ENCODE measurements at places on chromosomes 13 and 19.

GRCh38 chr13:46810440-46810839 is 13.5 kb upstream of the ESD start:
- H3K36me3 ChIP-seq = no peaks in the 10 kb centered on the region
- no peaks in the 10 kb centered on the region for H3K27me3 ChIP-seq
- no peaks in the 10 kb centered on the region for H3K4me1 ChIP-seq
- H3K4me3 ChIP-seq = no peak overlapping the region
- H3K27ac ChIP-seq = no peak overlapping the region

DNA sequence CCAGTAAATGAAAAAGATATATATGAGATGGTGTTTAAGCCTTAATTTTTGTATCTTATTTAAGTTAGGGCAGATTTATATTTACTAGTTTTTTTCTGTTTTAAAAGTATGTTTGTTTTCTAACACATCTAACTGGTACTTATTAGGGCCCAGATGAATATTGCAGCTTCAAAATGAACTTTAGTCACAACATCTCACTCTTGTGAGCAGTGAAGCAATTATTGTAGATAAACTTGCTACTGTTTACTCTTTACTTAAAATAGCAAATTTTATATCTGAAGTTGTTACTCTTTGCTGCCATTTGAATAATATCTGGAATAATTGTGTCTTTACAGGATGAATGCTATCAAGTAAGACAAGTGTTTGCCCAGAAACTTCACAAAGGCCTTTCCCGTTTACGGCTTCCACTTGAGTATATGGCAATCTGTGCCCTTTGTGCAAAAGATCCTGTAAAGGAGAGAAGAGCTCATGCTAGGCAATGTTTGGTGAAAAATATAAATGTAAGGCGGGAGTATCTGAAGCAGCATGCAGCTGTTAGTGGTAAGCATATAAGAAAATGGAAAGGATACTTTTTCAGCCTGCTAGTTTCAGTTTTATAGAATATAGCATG is 166.8 kb downstream of the PDS5B start:
- no peak overlapping the region for H3K27ac ChIP-seq
- H3K4me1 ChIP-seq = no peaks in the 10 kb centered on the region
- H3K27me3 ChIP-seq = no peaks in the 10 kb centered on the region
- no peak for DNase-seq

GRCh38 chr13:38494445-38494844 is 144.8 kb downstream of the UFM1 start:
- no peaks in the 10 kb centered on the region for H3K27me3 ChIP-seq
- no peak overlapping the region for H3K27ac ChIP-seq
- DNase-seq = no peak
- H3K36me3 ChIP-seq = no peaks in the 10 kb centered on the region
- no peaks in the 10 kb centered on the region for H3K4me1 ChIP-seq

GRCh38 chr19:6590827-6591319 is at the start of gene CD70:
CD70 (minus strand) TSS chr19:6591150; CDS start chr19:6591002, 148 bp downstream.
- peak; percentile 19 for DNase-seq
- peaks cover 24% of the 10 kb centered on the region for H3K4me1 ChIP-seq
- H3K27ac ChIP-seq = no peak within 1 kb of the TSS
- H3K36me3 ChIP-seq = peaks cover 14% of the 10 kb centered on the region

- peak overlapping the region; percentile 66 for H3K4me3 ChIP-seq
- no peaks in the 10 kb centered on the region for H3K4me1 ChIP-seq
- H3K27me3 ChIP-seq = peaks cover 6% of the 10 kb centered on the region
- H3K36me3 ChIP-seq = peaks cover 21% of the 10 kb centered on the region
These were observed 75.4 kb downstream of the PEG3 start for GRCh38 chr19:56765137-56765536.

- no peaks in the 10 kb centered on the region for H3K4me1 ChIP-seq
- no peaks in the 10 kb centered on the region for H3K36me3 ChIP-seq
- DNase-seq = no peak
- no peak overlapping the region for H3K27ac ChIP-seq
- H3K4me3 ChIP-seq = no peak overlapping the region
These were observed 6.3 kb downstream of the IFI30 start for GRCh38 chr19:18179957-18180356.

GRCh38 chr19:17184371-17184841 is 30.8 kb upstream of the USE1 start:
- peaks cover 5% of the 10 kb centered on the region for H3K27me3 ChIP-seq
- no peak for DNase-seq
- H3K4me1 ChIP-seq = peaks cover 8% of the 10 kb centered on the region

DNA sequence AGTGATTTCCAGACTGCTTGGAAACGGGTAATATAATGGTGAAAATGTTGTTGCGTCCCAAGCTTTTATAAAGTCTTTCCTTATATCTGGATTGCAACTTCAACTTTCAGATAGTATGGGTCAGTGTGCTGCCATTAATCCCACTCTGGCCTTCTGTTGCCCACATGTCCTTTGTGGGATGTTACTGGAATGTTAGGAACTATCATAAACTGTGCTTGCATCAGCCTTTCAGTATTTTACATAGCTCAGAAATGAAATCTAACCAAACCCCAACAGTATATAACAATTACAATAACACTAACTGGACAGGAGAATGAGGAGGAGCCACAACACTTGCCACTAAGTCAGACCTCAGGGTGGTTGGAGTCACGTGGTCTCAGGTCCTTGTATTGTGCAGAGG is 78.9 kb downstream of the LNX2 start:
- H3K36me3 ChIP-seq = no peaks in the 10 kb centered on the region
- H3K4me3 ChIP-seq = no peak overlapping the region
- no peaks in the 10 kb centered on the region for H3K4me1 ChIP-seq
- H3K27ac ChIP-seq = no peak overlapping the region

DNA sequence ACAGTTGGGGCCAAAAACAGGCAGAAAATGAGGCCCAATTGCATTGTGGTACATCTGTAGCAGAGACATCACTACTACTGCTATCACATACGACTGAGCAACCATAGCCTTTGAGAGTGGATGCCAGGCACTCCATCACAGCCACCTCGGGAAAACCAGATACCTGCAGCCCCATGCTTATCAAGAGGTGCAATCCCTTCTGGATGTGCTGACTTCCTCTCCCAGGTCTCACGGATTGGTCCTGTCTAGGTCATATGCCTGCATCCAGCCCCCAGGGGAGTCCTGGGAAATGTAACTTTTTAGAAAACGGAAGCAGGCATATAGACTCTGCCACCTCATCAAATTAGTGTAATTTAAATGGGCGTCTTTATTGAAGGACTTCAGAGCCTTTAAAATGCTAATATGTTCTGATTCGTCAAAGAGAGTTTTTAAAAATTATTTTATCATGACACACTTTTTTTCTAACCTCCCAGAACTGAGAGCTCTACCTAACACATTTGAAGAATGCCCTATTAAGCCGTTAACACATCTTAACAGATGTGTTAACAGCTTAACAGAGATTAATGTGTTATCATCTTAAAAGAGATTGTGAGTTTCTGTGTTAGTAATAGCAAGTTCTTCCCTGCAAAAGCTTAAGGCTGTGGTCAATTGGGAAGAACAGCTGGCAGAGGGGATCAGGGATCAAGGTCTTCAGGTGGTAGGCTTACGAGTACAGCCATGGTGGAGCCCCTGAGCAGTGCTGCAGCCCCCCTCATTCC is 63.9 kb downstream of the DLEU7 start:
- peaks cover 11% of the 10 kb centered on the region for H3K4me1 ChIP-seq
- no peak overlapping the region for H3K4me3 ChIP-seq
- H3K36me3 ChIP-seq = peaks cover 8% of the 10 kb centered on the region
- no peak for DNase-seq

DNA sequence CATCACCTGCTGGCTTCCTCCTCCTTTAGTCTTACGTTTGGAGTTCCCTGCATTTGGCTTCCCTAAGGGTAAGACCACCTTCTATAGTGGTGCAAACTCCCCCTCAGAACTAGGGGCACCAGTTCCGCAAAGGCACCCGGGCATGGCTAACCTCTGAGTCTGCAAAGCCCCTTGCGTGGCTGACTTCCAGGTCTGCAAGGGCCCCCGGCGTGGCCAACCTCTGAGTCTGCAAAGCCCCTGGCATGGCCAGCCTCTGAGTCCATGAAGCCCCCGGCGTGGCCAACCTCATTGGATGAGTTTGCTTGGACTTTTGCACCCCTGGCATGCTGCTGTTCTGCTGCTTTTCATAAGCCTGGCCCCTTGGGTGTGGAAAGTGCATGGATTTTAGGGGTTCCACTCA is 5.1 kb downstream of the MCF2L start:
- no peak overlapping the region for H3K27ac ChIP-seq
- H3K4me1 ChIP-seq = peaks cover 16% of the 10 kb centered on the region
- DNase-seq = no peak

- peak overlapping the region; percentile 87 for H3K27ac ChIP-seq
- peaks cover 32% of the 10 kb centered on the region for H3K4me1 ChIP-seq
- H3K4me3 ChIP-seq = peak overlapping the region; percentile 98
- no peak for DNase-seq
- peaks cover 35% of the 10 kb centered on the region for H3K27me3 ChIP-seq
These were observed 3.2 kb downstream of the PTBP1 start for GRCh38 chr19:800360-801029.

DNA sequence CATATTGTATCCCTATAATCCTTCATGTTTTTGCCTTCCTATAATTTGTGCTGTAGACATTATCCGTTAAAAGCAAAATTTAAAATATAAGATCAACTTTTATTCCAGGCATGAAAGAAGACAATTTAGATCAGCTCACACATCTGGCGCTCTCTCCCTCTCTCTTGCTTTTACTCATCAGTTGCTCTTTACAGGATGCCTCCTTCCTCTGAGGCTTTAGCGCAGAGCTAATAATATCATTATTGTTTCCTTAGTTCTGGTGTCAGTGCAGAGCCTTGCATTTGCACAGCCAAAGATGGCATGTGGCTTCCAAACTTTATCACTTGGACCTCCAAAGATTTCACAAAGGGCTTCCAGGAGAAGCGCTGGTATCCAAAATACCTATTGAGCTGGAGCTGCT is 295.1 kb downstream of the FGF9 start:
- no peaks in the 10 kb centered on the region for H3K36me3 ChIP-seq
- no peak for DNase-seq
- H3K27ac ChIP-seq = no peak overlapping the region
- H3K4me3 ChIP-seq = no peak overlapping the region

GRCh38 chr13:75739244-75739868 is 103.2 kb downstream of the LMO7 start:
- no peaks in the 10 kb centered on the region for H3K4me1 ChIP-seq
- no peaks in the 10 kb centered on the region for H3K27me3 ChIP-seq
- H3K4me3 ChIP-seq = no peak overlapping the region
- no peak for DNase-seq
- H3K27ac ChIP-seq = no peak overlapping the region

DNA sequence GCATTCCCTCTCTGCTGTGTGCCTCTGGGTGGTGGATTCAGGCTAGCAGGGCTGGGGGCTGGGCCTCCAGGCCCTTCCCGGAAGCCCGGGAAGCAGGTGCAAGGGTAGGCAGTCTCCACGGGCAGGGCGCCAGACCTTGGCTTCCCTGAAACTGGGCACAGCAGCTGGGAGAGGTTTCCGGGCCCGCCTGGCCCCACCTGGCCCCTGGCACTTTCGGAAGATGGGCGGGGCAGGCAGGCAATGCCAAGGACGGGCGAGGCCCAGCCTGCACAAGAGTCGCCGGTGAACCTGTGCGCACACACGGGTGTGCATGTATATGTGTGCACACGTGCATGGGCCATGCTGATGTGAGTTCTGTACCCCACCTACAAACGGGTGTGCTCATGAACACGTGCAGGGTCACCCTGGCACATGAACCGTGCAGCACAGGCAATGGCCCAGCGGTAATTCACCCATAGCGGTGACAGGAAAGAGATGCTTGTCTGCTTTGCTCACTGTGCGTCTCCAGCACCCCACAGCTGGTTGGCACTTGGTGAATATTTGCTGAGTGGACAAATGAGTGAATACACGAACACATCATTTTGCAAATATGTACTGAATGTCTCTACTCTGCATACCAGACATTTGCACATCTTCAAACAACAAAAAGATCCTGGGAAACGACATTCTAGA is 15.3 kb downstream of the GADD45B start:
- peaks cover 17% of the 10 kb centered on the region for H3K27me3 ChIP-seq
- no peak overlapping the region for H3K4me3 ChIP-seq
- H3K36me3 ChIP-seq = no peaks in the 10 kb centered on the region
- no peak overlapping the region for H3K27ac ChIP-seq
- DNase-seq = no peak
- H3K4me1 ChIP-seq = peaks cover 3% of the 10 kb centered on the region

- H3K27me3 ChIP-seq = peaks cover 11% of the 10 kb centered on the region
- H3K4me3 ChIP-seq = no peak overlapping the region
- no peak overlapping the region for H3K27ac ChIP-seq
- DNase-seq = no peak
These were observed 62.4 kb upstream of the RNF113B start for GRCh38 chr13:98239162-98240076.

DNA sequence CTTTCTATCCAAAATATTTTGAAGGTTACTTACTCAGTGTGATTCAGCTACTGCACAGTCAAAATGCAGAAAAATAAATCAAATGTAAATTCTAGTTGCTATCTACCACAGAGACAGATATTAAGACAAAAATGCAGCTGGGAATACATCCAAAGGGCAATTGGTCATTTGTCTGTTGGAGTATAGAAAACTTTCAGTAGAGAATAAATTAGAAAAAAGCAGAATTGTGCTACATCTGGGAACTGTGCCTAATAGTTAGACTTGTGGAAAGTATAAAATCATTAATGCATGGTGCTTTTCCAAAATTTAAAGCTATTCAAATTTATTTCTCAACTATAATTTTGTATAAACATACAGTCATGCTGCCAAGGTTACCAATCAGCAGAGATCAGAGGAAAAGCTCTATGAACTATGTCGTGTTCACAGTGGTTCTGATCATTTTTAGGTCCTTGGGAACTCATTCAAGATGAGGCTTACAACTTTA is 1635.8 kb downstream of the PCDH9 start:
- H3K4me3 ChIP-seq = no peak overlapping the region
- no peaks in the 10 kb centered on the region for H3K27me3 ChIP-seq
- H3K27ac ChIP-seq = no peak overlapping the region
- no peaks in the 10 kb centered on the region for H3K36me3 ChIP-seq
- no peak for DNase-seq

DNA sequence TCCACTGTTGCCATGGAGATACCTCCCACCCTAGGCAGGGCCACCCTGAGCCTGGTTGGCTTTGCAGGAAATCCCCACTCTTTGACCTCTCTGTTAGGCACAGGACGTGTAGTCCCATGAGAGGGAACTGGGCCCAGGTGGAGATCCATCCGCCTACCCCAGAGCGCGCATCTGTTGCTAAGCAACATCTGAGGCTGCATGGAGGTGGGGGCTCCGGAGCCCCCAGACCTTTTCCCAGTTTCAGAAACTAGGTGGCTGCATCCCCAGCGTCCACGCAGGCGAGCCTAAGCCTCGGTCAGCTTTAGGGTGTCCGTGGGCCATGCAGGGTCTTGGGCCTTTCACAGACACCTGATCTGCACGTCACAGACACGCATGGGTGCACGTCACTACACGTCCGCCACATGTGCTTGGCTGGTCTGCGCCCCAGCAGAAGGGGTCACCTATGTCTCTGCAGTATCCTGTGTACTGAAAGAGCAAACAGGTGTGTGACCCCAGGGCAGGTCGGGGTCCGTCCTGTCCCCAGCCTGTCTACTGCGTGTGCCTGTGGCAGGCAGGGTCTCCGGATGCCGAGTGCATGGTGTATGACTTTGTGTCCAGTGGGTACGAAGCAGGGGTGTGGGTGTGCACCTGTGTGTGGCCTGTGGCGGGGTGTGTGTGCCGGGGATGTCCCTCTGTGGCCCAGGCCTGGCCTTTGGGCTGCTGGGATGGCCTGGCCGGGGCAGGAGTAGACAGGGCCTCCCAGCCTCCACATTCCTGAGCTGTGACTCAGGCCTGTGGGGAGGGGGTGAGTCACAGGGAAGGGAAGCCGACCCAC is 4.1 kb upstream of the CIRBP start:
- H3K27ac ChIP-seq = peak overlapping the region; percentile 30
- DNase-seq = peak; percentile 60
- H3K4me3 ChIP-seq = peak overlapping the region; percentile 85
- H3K27me3 ChIP-seq = peaks cover 22% of the 10 kb centered on the region

Data from endothelial cell (in vitro differentiated cells).